Activated naive CD4-positive, alpha-beta T cell treated with anti-CD3 and anti-CD28 coated beads, Interleukin-2, amount 50 U/mL, for 16 hours (primary cell): ENCODE measurements at places on chromosomes 3 and 15.

DNA sequence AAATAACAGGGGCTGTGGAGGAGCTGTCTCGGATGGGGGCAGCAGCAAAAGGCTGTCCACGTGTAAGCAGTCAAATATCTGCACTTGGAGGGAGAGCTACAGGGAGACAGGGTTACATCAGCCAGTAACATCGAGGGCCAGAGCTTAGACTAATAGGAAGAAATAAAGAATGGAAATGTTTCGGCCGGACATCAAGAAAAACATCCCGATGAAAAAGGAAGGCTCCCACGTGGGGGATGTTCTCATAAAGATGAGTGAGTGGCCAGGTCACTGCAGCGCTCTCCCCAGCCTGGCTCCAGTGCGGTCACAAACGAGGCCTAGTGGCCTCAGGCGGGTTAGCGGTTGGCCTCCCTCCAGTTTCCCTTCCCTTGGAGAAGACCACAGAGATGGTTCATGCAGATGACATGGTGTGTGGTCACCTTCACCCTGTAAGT, 56.1 kb upstream of the WNT5A start:
- no peak for DNase-seq

GRCh38 chr3:114499976-114500375, 206.1 kb downstream of the TIGIT start:
- no peak for DNase-seq

DNA sequence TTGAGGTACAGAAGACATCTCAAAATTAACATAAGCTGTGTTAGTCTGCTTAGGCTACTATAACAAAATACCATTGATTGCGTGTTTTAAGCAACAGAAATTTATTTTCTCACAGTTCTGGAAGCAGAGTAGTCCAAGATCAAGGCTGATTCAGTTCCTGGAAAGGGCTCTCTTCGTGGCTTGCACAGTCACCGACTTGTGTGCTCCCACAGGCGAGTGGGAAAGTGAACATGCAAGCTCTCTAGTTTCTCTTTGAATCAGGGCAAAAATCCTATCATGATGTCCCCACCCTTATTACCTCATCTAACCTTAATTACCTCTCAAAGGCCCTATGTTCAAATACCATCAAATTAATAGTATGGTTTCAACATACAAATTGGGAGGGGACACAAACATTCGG, 505.9 kb downstream of the ZIC1 start:
- DNase-seq: no peak

DNA sequence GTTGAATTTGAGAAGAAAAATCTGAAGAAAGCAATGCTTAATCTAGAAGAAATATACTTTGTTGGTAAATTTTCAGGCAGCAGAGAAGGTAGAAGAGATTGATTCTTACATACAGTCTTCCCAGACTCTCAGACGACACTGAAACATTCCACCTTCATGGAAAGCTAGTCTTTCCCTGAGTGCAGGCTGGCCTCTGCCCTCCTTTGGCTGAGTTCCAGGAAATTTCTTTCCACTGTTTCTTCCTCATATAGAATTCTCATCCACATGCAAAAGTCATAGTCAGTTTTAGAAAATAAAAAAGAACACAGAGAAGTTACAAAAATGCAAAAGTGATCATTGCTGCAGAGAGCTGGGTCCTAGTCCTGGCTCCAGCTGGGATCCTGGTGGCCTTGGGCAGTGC, 142.5 kb upstream of the PRR23C start:
- DNase-seq: no peak

DNA sequence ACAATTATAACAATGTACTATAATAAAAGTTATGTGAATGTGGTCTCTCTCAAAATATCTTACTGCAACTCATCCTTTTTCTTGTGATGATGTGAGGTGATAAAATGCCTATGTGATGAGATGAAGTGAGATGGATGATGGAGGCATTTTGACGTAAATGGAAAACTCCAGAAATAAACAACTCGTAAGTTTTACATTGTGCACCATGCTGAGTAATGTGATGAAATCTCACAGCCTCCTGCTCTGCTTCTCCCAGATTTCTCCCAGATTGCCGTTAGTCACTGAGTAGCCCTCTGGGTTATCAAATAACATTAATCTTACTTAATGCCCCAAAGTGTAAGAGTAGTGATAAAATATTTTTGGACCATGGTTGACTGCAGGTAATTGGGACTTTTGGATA, 64.8 kb upstream of the SLCO2A1 start:
- no peak for DNase-seq

DNA sequence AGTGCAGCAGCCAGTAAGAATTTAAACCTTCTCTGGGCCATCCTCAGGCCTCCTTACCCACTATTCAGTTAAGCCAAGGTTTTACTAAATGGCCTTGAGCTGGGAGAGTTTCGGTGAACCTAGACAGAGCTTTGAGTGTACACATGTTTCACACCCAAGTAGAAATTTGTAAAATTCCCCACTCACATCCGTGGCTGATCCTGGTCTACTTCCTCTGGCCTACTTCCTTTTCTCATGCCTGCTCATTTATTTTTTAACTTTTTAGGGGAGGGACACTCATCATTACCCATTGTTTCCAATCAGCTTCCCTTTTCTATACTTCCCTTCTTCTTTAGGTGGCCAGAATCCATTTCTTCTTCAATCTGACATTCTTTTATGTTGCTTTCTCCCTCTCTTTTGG, 7.6 kb downstream of the CX3CR1 start:
- no peak for DNase-seq
